NCI-H460 (cell line): ENCODE measurements at places on chromosomes 12 and 14. TPM values are rescaled to one million over a fixed set of nuclear protein-coding genes. Genes with fewer than 3 reads are reported as not detected.
A peak's percentile ranks its signal among the peaks of the same experiment; 100 is the strongest.

GRCh38 chr12:121980191-121980891 is 41.3 kb upstream of the BCL7A start:
- no peak for DNase-seq

DNA sequence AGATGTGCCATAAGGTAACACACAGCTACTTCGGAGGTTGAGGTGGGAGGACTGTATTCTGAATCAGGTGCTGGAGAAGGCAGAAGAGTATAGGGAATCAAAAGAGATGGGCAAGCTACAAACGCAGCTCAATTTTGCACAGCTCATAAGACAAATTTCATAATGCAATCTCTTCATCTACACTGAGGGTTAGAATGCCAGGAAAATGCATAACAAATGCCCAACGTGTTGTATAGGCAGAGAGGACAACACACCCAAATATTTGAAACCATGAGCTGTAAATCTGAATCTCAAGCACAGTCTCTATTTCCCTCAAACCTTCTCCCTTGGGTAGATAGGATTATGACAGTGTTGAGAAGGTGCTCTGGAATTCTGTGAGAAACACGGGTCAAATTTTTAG is 263.1 kb upstream of the FOXN3 start:
- no peak for DNase-seq

- no peak for DNase-seq
Measured at GRCh38 chr14:71314717-71315116, 407.5 kb downstream of the PCNX1 start.

DNA sequence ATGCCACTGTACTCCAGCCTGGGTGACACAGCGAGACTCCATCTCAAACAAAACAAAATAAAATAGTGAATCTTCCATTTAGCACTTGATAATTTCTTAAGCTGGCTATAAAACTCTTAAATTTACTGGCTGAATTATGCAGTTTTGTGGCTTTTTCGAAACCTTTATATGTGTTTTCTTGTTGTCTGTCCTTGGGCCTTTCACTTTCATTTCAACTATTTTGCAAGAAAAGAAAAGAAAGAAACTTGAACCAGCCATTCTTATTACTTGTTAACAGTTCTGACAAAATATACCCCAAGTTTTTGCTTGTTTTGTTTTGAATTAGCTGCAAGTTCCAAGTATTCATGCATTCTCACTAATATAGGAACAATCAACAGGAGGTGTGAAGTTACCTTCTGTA is 42.8 kb downstream of the PRICKLE1 start:
- DNase-seq, result no peak

GRCh38 chr14:58280954-58281787 is 17.2 kb upstream of the ARID4A start:
- no peak for DNase-seq

DNA sequence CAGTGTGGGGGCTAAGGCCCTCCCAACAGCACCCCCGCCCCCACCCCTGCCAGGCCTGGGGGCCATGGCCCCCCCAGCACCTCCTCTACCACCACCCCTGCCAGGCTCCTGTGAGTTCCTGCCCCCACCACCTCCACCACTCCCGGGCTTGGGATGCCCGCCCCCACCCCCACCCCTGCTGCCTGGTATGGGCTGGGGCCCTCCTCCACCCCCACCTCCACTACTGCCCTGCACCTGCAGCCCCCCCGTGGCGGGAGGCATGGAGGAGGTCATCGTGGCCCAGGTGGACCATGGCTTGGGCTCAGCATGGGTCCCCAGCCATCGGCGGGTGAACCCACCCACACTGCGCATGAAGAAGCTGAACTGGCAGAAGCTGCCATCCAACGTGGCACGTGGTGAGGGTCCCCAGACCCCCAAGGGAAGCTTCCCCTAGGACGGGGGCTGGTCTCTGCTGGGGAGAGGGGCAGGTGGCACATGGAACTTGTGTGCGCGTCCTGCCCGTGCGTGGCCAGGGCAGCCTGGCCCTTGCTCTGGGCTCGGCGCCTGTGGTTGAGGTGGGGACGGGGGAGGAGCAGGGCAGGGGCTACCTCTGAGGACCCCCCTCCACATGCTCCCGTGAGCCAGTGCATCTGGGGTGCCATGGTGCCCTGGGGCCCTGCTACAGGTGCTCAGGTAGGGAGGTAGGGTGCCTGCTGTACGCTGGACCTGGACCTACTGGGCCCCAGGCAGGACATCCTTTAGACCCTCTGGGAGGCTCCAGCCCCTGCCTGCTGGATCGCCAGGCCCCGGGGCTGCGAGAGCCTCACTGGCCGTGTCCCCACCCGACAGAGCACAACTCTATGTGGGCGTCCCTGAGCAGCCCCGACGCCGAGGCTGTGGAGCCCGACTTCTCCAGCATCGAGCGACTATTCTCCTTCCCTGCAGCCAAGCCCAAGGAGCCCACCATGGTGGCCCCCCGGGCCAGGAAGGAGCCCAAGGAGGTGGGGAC is 16.1 kb upstream of the ADSS1 start:
- no peak for DNase-seq

DNA sequence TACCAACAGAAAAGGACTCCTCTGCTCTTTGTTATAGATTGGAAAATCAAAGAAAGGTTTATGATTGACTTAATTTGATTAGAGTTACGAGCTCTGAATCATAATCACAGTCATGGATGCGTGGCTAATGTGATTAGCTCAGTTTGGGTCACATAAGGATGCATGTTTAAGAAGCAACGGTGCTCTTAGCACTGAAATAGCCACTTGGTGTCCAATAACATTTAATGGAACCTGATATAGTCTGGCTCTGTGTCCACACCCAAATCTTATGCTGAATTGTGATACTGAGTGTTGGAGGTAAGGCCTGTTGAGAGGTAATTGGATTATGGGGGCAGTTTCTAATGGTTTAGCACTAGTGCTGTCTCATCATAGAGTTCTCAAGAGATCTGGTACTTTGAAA is 501.6 kb downstream of the SLC6A15 start:
- no peak for DNase-seq

- no peak for DNase-seq
Measured at GRCh38 chr12:89072294-89073026, 279.8 kb downstream of the DUSP6 start.

DNA sequence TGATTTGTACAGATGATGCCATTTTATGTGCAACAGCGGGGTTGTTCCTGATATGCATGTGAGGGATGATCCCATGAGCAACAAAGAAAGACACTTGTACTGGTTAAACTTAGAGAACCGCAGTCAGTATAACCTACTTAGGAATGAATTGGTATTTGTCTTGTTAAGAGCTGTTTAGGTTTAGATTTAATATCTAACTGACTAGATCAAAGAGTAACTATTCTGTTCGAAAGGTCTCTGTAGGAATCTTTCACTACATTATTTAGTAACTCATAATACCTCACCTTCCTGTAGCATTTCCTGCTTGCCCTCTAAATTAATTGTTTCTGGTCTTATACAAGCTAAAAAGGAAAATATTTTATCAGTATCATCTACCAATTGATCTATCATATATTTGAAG is 350.4 kb downstream of the TRHDE start:
- no peak for DNase-seq

GRCh38 chr12:104090685-104091084 is 26.4 kb downstream of the HCFC2 start:
- DNase-seq, result no peak

DNA sequence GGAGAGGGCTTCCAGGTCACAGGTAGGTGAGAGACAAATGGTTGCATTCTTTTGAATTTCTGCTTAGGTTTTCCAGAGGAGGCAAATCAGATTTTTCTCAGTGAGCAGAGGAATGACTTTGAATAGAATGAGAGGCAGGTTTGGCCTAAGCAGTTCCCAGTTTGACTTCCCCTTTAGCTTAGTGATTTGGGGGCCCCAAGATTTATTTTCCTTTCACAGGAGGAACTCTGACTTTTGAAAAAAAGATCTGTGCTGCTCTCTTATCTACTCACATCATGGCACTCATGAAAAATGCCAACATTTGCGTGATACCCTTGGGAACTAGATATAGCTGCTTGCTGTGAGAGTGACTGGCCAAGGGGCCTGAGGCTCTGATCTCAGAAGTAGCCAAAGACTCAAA is 58.0 kb upstream of the EVL start:
- no peak for DNase-seq

DNA sequence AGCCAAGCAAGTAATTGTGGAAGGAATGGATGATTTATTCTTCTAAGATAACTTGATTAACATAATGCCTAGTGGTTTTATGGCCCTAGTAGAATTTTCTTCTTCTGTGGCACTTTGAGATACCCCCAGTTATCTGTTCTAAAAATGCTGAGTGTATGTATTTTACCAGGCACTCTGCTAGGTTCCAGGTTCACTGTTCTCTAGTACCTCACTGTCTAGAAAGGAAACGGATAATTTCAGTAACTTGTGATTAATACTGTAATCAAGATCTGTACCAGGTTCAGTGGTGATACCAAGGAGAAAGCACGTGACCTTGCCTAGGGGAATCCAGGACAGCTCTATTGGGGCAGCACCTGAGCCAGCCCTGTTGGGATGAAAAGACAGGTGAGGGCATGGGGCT is 8.0 kb downstream of the ANO6 start:
- DNase-seq, result no peak

- DNase-seq, result no peak
Measured at GRCh38 chr12:102652645-102653313, 172.4 kb upstream of the IGF1 start.

DNA sequence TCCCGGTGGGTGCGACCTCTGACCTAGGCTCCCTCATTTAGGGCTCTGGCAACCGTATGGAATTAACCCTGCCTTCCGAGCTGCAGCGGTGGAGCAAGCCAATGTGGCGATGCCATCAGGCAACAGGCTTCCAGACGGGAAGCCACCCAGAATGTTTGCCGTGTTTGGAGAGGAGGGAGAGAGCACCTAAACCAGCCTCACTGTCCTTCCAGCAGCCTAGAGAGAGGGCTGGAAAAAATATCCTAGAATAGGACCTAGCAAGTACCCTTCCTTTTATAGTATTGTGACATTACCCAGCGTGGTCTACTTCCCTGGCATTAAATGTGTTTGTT is 287 bp upstream of the SLC2A13 start:
- DNase-seq, result no peak

- DNase-seq, result no peak
Measured at GRCh38 chr14:27050208-27050607, 452.4 kb upstream of the NOVA1 start.

- no peak for DNase-seq
Measured at GRCh38 chr14:75292886-75293285, 14.3 kb downstream of the FOS start.

- DNase-seq, result no peak
Measured at GRCh38 chr14:28596391-28596790, 170.2 kb upstream of the FOXG1 start.

GRCh38 chr12:119005913-119006312 is 24.6 kb downstream of the SRRM4 start:
- no peak for DNase-seq

- DNase-seq, result peak; percentile 54
Measured at GRCh38 chr14:103361867-103362266, 23.3 kb upstream of the MARK3 start.

GRCh38 chr12:92945659-92946220 is 16.6 kb upstream of the EEA1 start:
- DNase-seq, result no peak

DNA sequence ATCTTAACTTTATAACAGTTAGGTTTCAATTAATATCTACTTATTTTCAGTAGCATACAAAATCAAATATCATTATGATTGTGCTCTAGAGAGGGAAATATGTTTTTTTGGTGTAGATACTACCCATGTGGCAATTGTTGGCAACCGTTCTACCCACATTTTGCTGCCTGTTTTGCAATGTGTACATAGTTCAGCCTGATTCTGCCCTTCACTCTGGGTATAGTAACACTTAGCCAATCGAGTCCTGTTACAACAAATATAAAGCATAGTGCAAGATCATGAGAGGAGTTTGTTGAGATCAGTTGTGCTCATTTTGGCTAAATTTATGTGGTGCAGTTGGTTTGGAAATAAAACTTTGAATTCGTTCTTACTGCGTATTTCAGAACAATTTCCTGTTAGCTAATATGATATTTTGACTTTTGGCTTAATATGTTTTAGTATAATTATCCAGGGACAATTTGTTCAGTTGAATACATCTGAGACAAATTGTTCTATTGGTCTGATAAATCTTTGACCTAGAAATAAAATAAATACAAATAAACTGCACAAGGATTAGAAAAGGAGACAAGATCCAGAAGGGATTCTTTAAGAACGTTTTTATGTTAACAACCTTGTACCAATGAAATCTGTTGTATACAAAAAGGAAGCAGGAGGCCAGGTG is 76.9 kb downstream of the ATF7IP start:
- no peak for DNase-seq

GRCh38 chr12:68962877-68963855 is 30.2 kb upstream of the CPM start:
- DNase-seq, result no peak

GRCh38 chr14:49589387-49589786 is 3.2 kb upstream of the RPS29 start:
- DNase-seq, result no peak

- no peak for DNase-seq
Measured at GRCh38 chr12:42963988-42964387, 374.4 kb upstream of the PRICKLE1 start.

DNA sequence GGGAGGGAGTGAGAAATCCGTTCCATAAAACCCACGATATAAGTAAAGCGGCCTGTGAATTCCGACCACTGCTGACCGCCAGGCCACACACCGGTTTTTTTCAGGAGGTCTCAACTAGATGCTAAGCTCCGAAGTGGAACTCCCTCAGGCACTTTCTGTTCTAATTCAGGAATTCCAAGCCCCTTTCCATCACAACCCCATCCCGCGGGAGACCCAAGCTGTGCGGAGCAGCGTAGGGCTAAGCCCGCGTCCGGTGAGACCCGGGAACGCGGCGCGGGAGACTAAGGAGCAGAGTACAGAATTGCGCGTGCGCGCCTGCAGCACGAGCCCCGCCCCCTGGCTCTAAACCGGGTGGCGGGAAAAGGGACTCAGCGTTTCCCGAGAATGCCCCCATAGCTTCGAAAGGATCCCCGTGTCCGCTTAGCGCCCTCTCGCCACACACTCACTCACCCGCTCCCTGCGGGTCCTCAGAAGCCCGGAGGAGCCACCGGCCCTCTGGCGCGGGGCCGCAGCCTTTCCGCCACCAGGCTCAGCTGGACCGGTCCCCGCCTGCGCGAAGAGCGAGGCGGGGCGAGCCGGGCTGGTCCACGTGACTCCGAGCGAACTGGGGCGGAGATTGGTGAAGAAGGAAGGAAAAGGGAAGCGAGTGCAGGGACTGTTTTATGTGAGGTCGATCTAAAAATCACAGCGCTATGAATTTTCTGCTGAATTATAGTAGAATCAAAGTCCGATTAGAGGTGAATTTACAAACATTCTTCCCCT is at the start of gene TIMELESS:
Gene TIMELESS, minus strand, starts transcription at position 567 of the 762 bp plus-strand sequence. CDS start 15,256 bp downstream, outside the sequence.
- peak; percentile 88 for DNase-seq

- DNase-seq, result no peak
Measured at GRCh38 chr12:98591209-98591608, 2.3 kb upstream of the SLC25A3 start.

TCL1B gene
- total RNA-seq, result not detected in 2 replicates

IFI27L2 gene
- total RNA-seq, result 68.9 and 99.6 TPM in 2 replicates

GALNT6 gene
- not detected in 2 replicates for total RNA-seq

RPGRIP1 gene
- 0.05 TPM in 1 of 2 replicates, not detected in the other for total RNA-seq

CD4 gene
- total RNA-seq, result not detected in 2 replicates

CCDC77 gene
- 28.9 and 31.8 TPM in 2 replicates for total RNA-seq

B4GALNT3 gene
- 1.4 and 1.7 TPM in 2 replicates for total RNA-seq

DDN gene
- total RNA-seq, result 0.40 and 0.50 TPM in 2 replicates

CLEC4A gene
- total RNA-seq, result not detected in 2 replicates

AICDA gene
- total RNA-seq, result not detected in 2 replicates

LMNTD1 gene
- total RNA-seq, result 0.15 TPM in 1 of 2 replicates, not detected in the other

KRT5 gene
- total RNA-seq, result not detected in 2 replicates

SIX4 gene
- total RNA-seq, result 10.8 and 11.3 TPM in 2 replicates

KRT75 gene
- total RNA-seq, result not detected in 2 replicates

IL23A gene
- total RNA-seq, result 0.17 TPM in 1 of 2 replicates, not detected in the other

EFS gene
- 0.05 TPM in 1 of 2 replicates, not detected in the other for total RNA-seq

NOP9 gene
- total RNA-seq, result 16.2 and 16.6 TPM in 2 replicates
